ENCODE measurements at places on chromosomes 6 and 20.

GRCh38 chr20:59004493-59004762 lies 2.6 kb downstream of the CTSZ start:
- no peak for DNase-seq

DNA sequence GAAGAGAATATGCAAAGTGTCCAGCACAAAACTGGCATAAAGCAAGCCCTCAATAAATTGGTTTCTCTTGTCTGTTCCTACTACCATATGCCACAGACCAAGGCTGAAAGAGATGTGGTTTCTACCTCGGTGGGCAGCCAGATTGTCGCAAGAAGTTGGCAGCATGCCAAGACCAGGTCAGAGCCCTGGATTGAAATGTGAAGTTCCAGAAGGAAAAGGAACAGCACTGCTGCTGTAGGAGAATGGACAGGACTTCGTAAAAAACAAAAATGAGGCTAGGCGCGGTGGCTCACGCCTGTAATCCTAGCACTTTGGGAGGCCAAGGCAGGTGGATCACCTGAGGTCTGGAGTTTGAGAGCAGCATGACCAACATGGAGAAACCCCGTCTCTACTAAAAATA lies 22.1 kb downstream of the MRPL14 start:
- DNase-seq, result no peak

DNA sequence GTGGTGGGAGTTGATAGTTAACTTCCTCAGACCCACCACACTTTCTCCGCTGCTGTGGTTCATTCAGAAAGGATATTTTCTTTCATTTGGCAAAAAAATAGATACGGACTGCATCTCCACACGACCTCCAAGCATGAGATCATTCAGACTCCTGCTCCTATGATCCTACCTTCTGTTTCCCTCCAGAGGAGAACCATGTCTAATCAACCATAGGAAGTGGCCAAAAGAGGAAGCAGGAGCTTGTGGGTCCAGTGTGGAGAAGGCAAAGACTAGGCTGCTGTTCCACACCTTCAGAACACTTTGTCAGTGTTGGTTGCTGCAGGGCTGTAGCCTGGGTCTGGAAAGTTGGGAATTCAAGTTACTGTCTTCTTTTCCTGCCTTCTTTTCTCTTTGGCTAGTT lies 10.6 kb upstream of the KIF13A start:
- no peak for DNase-seq

DNA sequence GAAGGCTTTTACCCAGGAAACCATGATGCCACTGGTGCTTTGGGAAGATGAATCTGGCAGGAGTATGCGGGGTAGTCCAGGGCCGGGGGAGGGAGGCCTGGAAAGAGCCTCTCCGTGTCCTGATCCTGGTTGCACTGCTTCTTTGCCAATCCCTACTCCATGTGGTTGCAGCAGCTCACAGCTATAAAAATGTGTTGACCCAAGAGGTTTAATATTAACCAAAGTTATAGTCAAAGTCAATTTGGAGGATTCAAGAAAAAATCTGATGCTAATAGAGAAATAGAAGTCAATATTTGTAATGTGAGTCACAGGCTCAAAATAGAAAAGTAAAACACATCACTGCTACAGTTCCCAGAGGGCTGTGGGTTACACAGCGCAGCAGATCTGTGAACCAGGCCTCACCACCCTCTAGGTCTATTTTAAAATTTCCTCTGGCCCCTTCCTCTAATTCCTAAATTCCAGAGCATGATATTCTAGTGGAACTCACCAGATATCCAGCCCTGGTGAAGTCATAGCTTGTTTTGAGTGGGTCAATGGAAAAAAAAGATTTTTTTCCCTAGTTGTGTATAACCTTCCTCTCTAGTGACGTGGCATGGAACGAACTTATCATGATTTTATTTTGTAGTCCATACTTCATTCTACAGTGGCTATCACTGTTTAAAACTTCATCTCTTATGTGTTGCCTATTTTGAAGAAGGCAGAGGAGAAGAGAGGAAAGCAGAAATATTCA lies 63.2 kb upstream of the BMP2 start:
- DNase-seq, result no peak

- no peak for DNase-seq
These were observed 6.5 kb upstream of the ZNF343 start for GRCh38 chr20:2515203-2515602.

- no peak for DNase-seq
These were observed 1173.9 kb upstream of the CITED2 start for GRCh38 chr6:140548366-140548765.

DNA sequence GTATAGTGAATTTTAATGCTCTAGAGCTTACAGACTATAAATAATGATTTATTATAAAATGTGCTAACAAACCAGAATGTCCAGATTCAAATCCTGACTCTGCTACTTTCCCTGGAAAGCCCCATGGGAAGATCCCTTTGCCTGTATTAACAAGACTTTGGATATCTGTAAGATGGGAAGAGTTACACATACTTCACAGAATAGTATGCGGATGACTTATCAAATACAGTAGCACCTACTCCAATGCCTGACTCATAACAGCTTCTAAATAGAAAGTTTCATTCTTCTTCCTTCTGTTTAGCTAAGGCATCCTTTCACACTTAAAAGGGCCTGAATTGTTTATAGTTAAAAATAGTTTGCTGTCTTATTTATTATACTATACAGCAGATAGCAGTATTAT lies 166.3 kb downstream of the KCNQ5 start:
- DNase-seq, result no peak

GRCh38 chr6:15956205-15957106 lies 172.4 kb upstream of the MYLIP start:
- no peak for DNase-seq

GRCh38 chr20:49656304-49656703 lies 57.4 kb downstream of the B4GALT5 start:
- DNase-seq, result no peak

GRCh38 chr6:170180671-170181337 lies 110.1 kb downstream of the DLL1 start:
- no peak for DNase-seq

DNA sequence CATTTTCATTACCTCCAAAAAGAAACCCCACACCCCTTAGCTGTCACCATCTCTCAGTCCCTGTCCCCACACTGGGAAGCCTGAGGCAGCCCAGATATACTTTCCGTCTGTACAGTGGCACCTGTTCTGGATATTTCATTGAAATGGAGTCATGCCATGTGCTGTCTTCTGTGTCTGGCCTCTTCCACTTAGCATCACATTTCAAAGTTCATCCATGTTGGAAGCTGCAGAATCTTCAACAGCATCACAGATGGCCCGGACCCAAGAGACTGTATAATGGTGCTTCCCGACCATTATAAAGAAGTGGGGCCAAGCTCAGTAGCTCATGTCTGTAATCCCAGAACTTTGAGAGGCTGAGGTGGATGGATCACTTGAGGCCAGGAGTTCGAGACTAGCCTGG lies 58.4 kb downstream of the DLGAP4 start:
- DNase-seq, result no peak

- no peak for DNase-seq
These were observed 11.7 kb upstream of the HLA-DQB2 start for GRCh38 chr6:32775071-32775470.

- DNase-seq, result no peak
These were observed 47.4 kb downstream of the MAP3K5 start for GRCh38 chr6:136744889-136745288.

GRCh38 chr20:982754-983153 lies 19.4 kb downstream of the RSPO4 start:
- DNase-seq, result no peak

Data from cerebellar nuclear complex (tissue), 1 donor.